ENCODE measurements at places on chromosomes 7 and 10.

- no peak for DNase-seq
Observed at GRCh38 chr7:137985897-137986251, 16.0 kb downstream of the CREB3L2 start.

- no peak for DNase-seq
Observed at GRCh38 chr10:127069436-127069835, 127.0 kb downstream of the INSYN2A start.

- peak; percentile 23 for DNase-seq
Observed at GRCh38 chr10:87818505-87819288, 671 bp upstream of the ATAD1 start.

DNA sequence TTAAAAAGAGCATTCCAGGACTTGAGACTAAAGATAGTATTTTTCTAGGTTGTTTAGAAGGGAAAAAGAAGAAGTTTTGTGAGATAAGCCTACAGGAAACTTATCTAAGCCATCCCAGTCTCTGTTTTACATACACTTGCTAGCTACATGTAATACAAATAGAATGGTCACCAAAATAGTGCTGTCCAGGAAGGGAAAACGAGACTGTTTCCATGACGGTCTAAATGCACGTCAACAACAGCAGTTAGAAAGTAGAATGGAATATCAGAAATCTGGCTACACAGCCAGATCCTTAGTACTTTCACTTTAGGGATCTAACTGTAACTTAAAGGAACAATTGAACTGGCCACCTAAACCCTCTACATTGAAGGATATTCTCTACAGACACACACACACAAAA, 117.6 kb downstream of the TSPAN12 start:
- DNase-seq: no peak

DNA sequence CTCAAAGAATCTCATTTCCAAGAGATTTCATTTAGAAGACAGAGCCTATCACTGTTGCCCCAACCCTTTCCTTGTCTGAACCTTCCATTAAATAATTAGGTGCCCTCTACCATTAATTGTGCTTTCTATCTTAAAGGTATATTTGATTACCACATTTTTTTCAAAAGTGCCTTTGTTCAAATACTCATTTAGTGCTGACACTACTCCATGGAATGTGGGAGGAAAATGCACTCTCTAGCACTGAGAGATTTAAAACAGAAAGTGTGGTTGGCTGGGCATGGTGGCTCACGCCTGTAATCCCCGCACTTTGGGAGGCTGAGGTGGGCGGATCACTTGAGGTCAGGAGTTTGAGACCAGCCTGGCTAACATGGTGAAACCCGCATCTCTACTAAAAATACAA, 119.8 kb downstream of the CACNA2D1 start:
- no peak for DNase-seq

GRCh38 chr7:13007331-13007730, 319.9 kb downstream of the ARL4A start:
- DNase-seq: no peak
